ENCODE measurements at places on chromosomes 12 and 14.

DNA sequence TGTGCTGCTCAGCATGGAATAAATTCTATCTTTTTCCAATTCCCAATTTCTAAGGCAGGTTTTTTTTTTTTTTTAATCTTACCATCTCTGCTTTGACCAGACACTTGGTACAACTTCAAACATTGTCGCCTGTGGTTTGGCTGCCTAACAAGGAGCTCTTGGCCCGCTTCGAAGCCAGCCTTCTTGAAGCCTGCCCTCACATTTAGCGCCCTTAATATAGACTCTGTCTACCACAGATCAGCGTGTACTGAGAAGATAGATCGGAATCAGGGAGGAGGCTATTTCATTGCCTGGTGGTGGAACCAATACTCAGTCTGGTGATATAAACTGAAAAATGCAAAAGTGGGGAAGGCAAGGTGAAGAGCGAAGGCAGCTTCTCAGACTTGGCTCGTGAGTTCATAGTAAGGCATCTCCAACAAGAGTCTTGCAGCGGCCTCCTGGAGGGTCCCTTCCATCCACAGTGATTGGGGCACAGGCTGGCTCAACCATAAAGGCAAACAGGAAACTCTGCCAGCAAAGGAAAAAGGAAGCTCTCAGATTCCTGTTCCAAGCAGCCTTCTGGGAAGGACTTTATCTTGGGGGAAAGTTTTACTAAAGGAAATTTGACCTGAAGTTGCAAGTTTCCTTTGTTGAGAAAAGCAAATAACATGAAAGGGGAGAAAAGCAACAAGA lies 103.2 kb upstream of the BCL2L14 start:
- DNase-seq: no peak

GRCh38 chr14:24712374-24712773 lies 78.4 kb upstream of the GZMB start:
- no peak for DNase-seq

DNA sequence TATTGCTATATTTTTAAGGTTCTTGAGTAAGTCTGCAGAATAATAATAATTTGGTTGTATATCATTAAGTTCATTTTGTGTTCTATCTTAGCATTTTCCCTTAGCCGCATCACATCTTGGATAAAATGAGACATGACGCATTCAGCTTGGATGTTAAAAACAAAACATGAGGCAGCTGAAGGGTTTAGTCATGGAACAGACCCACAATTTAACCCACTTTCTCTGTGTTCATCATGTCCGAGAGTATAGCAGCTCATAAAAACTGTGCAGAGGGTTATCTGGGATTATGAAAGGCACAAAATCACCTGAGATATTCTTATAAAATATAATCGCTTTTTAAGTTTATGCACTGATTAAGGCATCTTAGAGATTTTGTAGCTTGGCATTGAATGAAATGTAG lies 219.3 kb downstream of the TRHDE start:
- no peak for DNase-seq

DNA sequence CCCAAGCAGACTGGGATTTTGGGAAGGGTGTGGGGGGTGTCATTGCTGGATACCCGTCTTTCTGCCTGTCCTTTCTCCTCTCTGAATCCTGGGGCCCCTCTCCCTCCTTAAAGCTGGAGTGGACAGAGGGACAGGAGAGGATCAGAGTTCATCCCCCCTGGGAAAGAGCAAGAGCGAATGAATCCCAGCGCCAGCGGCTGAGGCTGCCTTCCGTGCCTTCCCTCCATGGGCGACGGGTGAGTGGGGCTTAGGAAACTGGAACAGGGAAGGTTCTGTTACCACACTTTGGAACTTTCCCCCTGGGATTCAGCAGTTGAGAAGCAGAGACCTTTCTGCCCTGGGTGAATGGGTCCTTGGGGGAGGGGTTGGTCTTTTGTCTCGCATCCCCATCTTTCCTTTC lies 16.2 kb upstream of the RIN3 start:
- DNase-seq: no peak

Measured in GM06990 (cell line).